Activated T-cell treated with anti-CD3 and anti-CD28 coated beads for 48 hours (primary cell): ENCODE measurements at places on chromosomes 3 and 15.

- no peak for DNase-seq
Measured at GRCh38 chr15:66389098-66389858, 2.6 kb downstream of the MAP2K1 start.

DNA sequence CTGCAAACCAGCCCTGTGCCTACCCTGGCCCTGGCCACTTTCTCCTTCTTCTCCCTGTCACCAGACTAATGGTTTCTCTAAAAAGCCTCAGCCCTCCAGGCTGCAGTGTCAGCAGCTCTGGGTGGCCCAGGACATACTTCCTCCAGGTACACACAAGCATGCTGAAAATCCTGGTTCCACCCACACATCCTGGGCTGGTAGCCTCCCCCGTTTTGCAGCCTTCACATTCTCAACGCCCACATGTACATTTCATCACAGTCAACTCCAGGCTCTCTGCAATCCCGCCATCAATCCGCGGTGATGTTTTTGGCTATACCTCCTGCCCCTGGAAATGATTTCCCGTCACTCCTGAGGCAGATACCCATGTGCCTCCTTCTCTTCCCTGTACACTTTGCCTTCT, 59.4 kb downstream of the MAGEF1 start:
- no peak for DNase-seq

DNA sequence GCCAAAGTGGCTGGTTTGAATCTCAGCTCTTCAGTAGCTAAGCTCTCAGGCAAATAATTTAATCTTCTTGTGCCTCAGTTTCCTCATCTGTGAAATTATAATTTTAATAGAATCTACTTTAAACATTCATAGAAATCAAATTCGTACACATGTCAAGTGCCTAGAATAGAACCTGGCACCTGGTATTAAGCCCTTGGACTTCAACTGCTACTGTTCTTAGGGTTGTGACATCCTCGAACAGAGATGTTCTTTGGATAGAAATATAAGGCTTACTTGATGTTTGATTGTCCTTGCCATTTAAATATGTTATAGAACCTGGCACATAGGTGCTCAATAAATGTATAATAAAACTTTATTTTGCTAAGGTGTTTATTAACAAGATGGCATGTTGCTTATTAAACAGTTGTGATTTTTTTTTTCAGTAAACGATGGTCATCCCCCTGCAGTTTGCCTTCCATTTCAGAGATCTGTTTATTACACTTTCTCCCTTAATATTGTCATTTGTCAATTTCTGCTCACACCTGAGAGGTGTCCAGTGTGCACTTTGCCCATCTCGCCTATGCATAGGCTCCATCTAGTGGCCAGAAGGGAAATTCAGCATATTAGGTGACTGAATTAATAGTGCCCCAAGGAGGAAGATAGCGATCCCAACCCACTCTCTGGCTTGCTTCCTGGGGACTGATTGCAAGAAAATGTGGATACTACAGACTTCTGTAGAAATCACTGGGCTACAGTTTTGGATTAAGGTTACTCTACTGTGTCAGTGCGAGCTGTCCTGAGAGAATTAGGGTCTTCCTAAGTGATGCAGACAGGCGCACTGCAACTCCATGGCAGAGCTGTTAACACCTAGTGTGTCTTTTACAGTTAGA, 10.7 kb downstream of the IGF1R start:
- DNase-seq, result no peak

- DNase-seq, result no peak
Measured at GRCh38 chr3:126704494-126705214, 614 bp downstream of the CHCHD6 start.

DNA sequence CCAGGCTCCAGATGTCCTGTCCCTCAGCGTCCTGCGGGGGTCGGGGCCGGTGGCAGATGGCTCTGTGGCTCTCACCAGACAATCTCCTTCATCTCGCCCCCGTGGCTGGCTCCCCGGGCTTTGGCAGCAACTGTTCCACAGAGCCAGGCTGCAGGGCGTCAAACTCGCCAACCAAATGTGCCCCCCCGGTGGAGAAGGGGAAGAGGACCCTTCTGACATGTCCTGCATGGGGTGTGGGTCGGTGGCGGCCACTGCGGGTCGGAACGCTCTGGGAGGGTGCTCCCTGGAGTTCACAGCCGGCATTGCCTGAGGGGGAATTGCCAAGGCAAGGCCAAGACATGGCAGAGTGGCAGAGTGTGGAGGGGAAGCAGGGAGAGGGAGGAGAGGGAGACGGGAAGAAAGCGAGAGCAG, 36.0 kb downstream of the BDH1 start:
- DNase-seq, result no peak

DNA sequence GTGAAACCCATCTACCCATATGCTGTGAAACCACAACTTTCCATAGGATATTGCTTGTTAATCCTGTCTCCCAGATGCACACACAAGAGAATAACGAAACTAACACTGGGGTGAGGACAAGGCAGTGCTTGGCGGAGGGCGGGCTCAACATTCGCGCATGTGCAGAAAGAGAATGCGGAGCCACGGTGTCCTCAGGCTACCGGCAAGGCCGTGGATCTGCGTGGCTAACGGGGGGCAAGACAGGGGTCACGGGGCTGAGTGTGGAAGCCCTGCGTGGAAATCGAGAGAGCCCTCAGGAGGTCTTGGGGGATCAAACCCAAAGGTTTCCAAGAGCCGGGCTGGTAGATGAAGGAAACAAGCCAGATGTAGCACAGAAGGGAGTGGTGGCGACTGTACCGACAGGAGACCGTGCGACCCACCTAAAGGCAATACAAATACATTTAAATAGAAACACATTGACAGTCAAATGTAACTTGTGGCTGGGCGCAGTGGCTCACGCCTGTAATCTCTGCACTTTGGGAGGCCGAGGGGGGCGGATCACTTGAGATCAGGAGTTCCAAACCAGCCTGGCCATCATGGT, 48.5 kb upstream of the TRA2B start:
- no peak for DNase-seq

- DNase-seq, result no peak
Measured at GRCh38 chr3:132652640-132653270, 6.9 kb downstream of the ACAD11 start.

DNA sequence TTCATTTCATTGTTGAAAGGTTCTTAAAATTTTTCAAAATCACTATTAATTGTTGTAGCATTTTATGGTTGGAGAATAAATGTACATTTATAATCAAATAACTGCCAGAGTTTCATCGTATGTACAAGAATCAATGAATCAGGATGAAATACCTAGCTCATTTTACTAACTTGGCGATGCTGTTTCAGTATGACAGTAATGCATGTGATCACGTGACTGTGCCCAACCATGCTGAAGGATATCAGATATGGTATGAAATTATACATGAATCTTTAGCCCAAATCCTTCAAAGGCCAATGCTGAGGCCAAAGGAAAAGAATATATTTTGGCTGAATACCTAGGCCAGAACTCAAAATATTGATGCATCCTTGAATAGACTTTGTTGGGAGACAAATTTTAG, 288.3 kb upstream of the TGFBR2 start:
- no peak for DNase-seq

DNA sequence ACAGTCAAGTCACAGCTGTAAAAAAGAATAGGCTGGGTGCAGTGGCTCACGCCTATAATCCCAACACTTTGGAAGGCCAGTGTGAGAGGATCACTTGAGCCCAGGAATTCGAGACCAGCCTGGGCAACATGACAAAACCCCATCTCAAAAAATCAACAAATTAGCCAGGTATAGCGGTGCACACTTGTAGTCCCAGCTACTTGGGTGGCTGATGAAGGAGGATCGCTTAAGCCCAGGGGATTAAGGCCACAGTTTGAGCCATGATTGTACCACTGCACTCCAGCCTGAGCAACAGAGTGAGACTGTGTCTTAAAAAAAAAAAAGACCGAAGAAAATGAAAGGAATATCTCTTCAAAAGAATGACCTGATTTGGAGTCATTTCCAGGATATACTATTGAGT, 6.6 kb downstream of the HERC1 start:
- DNase-seq, result no peak

DNA sequence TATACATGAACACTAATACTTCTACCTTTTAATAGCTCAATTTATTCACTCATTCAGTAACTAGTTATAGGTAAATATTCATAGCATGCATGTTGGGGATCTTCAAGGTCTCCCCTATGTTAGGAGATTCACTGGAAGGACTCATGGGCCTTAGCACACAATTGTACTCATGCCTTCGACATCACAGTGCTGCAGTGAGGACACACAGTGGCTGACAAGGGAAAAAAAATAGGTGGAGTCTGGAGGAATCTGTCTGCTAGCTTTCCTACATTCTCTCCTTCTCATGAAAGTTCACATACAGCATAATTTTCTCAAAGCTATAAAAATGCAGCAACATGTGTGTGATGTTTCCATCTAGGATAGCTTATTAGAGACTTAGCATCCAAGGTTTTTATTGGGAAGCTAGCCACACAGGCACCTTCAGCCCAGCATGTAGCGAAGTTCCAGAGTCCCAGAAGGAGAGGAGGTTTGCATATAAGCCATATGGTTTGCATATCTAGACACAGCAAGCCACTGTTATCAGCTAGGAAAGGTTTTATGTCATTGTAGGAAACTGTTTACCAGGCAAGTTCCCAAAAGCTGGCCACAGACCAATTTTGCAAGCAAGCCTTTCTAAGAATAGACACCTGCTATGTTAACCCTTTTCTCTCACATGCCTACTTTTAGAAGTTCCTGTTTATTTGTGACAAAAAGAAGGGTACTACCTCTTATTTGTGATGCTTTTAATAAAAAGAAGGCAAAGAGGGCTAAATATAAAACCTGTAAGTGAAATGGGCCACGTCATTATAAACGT, 46.4 kb downstream of the MORC1 start:
- DNase-seq, result no peak

GRCh38 chr3:41219424-41219823, 20.1 kb downstream of the CTNNB1 start:
- DNase-seq, result no peak

GRCh38 chr3:45545476-45545875, 49.1 kb upstream of the LIMD1 start:
- DNase-seq, result no peak

DNA sequence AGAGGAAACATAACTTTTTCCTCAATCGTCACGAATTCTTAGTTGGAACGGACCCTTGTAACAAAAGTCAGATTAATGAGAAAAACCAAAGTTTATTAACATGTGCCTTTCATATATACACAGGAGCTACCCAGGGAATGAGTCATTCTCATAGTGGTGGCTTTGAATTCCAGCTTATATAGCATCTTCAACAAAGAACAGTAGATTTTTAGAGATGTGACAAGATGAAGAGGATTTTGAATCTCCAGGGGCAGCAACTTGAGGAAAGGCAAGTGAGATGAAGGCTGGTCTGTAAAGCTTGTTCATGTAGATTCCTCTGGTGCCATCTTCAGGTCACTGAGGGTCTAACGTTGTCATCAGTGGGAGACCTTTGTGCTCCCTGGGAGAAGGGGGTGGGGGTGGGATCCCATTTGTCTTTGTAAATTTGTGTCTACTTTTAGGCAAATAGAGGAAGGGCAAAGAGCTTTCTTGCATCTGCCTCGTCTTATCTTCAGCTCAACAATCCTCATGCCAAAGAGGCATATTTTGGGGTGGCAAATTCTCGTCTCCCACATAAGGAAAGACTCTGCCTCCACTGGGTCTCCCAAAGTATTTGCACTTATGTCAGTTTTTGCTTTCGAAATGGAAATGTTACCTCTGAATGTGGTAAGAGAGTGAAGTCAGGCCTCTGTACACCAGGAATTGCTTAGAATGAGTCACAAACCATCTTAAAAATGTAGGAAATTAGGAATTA, 29.5 kb downstream of the CLEC3B start:
- no peak for DNase-seq

- DNase-seq, result no peak
Measured at GRCh38 chr3:81277853-81278252, 483.6 kb downstream of the GBE1 start.
